Activated T-helper 17 cell treated with anti-CD3 and anti-CD28 coated beads, Interleukin-2, amount 50 U/mL, for 72 hours (primary cell): ENCODE measurements at places on chromosomes 3 and 15.

DNA sequence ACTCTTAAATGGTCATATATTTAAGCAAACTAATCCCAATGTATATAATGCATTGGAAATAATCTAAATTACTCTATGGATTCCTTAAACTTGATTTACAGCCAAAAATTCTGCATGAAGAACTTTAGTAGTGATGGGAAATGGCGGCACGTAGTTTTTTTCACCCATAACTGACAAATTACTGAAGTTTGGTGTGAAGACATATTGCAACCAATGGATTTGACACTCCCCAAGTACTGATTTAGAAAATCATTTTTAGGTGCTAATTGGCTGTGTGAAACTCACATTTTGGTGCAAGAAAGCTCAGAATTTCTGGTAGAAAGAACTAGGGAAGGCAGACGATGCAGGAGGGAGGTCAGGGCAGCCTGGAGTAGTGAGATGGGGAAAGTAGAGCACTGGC, 19.3 kb upstream of the TMEM108 start:
- H3K27me3 ChIP-seq: peaks cover 6% of the 10 kb centered on the region
- ATAC-seq: no peak
- no peak overlapping the region for H3K4me3 ChIP-seq
- H3K36me3 ChIP-seq: no peaks in the 10 kb centered on the region
- H3K27ac ChIP-seq: no peak overlapping the region

DNA sequence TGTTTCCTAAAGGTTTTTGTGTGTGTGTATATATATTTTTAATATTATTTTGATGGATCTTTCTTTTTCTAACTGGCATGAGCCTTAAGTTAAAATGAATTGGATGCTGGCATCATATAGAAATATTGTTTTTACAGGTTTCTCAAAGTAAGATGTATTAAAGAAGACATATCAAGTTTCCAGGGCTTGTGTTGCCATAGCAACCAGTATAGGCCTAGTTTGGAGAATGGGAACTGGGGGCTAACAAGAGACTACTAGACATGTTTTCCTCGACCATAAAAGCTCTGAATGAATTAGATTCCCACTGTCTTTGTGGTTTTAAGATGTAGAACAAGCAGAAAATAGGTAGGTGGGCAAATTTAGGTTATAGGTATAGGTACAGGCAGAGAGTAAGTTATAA, 771.4 kb downstream of the TUSC7 start:
- no peaks in the 10 kb centered on the region for H3K27me3 ChIP-seq
- no peak overlapping the region for H3K4me3 ChIP-seq
- no peak for ATAC-seq
- no peaks in the 10 kb centered on the region for H3K4me1 ChIP-seq
- no peaks in the 10 kb centered on the region for H3K36me3 ChIP-seq
- no peak overlapping the region for H3K27ac ChIP-seq

GRCh38 chr15:59722476-59722875, 33.4 kb upstream of the BNIP2 start:
- no peak overlapping the region for H3K27ac ChIP-seq
- no peaks in the 10 kb centered on the region for H3K4me1 ChIP-seq
- H3K36me3 ChIP-seq: no peaks in the 10 kb centered on the region
- no peak overlapping the region for H3K4me3 ChIP-seq

GRCh38 chr15:80494351-80494751, 90.2 kb downstream of the ARNT2 start:
- H3K36me3 ChIP-seq: no peaks in the 10 kb centered on the region
- no peak overlapping the region for H3K27ac ChIP-seq
- ATAC-seq: no peak
- H3K4me1 ChIP-seq: no peaks in the 10 kb centered on the region
- H3K4me3 ChIP-seq: no peak overlapping the region
- H3K27me3 ChIP-seq: peaks cover 33% of the 10 kb centered on the region

DNA sequence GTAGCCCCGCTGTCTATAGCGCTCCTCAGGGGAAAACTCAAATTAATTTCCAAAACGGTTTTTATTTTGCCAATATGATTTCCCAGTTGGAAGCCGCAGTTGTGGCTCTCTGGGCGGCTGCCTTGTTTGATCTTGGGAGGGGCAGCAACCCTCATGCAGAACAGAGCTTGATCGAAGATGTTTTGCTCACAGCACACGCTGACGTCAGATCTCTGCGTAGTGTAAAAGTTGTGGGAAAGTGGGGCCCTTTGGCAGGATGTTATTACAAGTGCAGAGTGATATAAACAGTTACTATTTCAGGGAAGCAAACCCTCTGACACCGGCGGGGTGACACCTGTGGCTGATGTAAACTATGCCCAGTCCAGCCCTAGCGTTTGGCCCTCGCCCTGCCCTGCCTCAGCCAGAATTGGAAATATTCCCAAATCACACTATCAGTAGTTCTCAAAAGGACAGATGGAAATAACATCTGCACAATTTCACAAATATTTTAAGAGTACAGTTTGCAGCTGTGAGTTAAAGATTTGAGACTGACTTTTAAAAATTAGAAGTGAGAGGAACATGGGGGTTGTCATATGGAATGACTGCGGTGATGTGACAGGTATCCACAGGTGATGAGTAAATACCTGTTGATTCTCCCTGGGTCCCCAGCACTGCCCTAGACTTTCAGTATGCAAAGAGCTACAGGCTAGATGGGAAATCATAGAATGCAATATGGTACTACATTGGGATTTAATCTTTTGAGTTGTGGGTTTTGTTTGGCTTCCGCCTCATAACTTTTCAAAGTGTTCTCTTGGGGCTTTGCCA, 1.7 kb downstream of the SYNM start:
- peaks cover 25% of the 10 kb centered on the region for H3K27me3 ChIP-seq
- peak overlapping the region; percentile 57 for H3K4me3 ChIP-seq
- H3K4me1 ChIP-seq: peaks cover 4% of the 10 kb centered on the region
- no peaks in the 10 kb centered on the region for H3K36me3 ChIP-seq

- no peak overlapping the region for H3K4me3 ChIP-seq
- no peaks in the 10 kb centered on the region for H3K4me1 ChIP-seq
- no peak overlapping the region for H3K27ac ChIP-seq
- H3K36me3 ChIP-seq: no peaks in the 10 kb centered on the region
Observed at GRCh38 chr15:57313134-57313483, 63.2 kb upstream of the CGNL1 start.

- no peaks in the 10 kb centered on the region for H3K36me3 ChIP-seq
- H3K27me3 ChIP-seq: no peaks in the 10 kb centered on the region
- peak overlapping the region; percentile 51 for H3K27ac ChIP-seq
- H3K4me3 ChIP-seq: no peak overlapping the region
- H3K4me1 ChIP-seq: peaks cover 8% of the 10 kb centered on the region
Observed at GRCh38 chr3:66336333-66336766, 115.5 kb downstream of the SLC25A26 start.

GRCh38 chr3:147311716-147312115, 94.6 kb downstream of the ZIC4 start:
- H3K4me1 ChIP-seq: no peaks in the 10 kb centered on the region
- no peak overlapping the region for H3K27ac ChIP-seq
- no peaks in the 10 kb centered on the region for H3K27me3 ChIP-seq
- H3K4me3 ChIP-seq: no peak overlapping the region
- no peaks in the 10 kb centered on the region for H3K36me3 ChIP-seq

GRCh38 chr15:66746231-66746605, 44.2 kb downstream of the SMAD6 start:
- no peak overlapping the region for H3K27ac ChIP-seq
- no peaks in the 10 kb centered on the region for H3K4me1 ChIP-seq
- no peak overlapping the region for H3K4me3 ChIP-seq
- no peak for ATAC-seq

DNA sequence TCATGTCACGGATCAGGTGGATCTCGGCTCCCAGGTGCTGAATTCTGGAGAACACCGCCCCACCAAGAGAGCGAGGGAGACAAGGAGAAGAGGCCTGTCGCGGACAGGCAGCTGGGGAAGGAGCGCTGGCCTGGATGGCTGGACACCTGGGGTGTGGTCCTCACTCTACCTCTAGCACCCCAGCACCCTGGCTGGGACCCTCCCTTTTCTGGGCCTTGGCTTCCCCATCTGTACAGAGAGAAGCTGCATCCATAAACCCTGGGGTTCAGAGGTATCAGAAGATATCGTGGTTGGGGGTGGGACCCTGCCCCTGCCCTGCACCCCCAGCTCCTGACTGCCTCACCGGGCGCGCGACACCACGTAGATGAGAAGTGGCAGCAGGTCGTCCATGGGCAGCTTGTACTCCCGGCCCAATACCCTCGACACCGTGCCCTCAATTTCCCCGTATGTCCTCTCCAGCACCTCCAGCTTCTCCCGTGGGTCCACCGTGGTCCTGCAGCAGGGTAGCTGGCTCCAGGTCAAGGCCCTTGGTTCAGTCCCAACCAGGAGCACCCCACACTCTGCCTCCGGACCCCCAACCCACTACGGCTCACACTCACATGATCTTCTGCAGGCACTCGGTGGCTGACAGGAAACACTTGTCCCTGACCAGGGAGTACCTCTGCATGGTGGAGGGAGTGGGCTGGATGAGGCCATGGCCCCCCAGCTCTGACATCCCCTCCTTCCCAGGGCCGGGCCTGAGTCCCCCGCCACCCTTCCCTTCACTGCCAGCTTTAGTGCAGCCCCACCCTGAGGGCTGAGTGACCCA, 21.7 kb downstream of the ALS2CL start:
- ATAC-seq: no peak
- H3K27ac ChIP-seq: peak overlapping the region; percentile 22
- no peak overlapping the region for H3K4me3 ChIP-seq
- H3K4me1 ChIP-seq: no peaks in the 10 kb centered on the region
- no peaks in the 10 kb centered on the region for H3K27me3 ChIP-seq

DNA sequence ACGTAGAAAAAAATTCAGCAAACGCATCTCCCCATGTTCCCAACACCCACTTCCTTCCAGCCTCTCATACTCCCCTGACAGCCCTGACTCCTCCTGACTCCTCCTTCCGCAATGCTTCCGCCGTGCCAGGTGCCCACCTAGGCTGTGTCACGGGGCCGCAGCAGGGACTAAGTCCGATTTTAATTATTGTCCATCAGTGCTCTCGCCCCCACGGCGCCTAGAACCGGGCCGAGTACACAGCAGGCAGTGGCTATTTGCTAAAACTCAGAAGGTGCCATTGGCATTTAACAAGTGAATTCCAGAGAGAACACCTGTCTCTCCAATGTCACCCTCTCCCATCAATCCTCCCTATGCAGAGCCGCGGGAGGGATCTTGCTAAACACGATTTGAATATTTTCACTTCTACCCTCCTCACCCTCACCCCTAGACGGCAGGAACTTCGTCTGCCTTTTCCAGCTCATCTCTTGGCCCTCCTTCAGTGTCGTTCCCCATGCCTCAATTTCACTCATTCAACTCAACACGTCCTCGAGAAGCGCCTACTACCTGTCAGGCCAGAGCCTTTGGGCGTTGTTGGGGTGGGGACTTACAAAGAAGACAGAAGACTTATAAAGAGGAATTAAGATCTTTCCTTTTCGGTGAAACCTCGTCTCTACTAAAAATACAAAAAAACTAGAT, 11.5 kb upstream of the SHF start:
- no peaks in the 10 kb centered on the region for H3K27me3 ChIP-seq
- H3K27ac ChIP-seq: no peak overlapping the region
- H3K36me3 ChIP-seq: peaks cover 6% of the 10 kb centered on the region
- H3K4me3 ChIP-seq: no peak overlapping the region

DNA sequence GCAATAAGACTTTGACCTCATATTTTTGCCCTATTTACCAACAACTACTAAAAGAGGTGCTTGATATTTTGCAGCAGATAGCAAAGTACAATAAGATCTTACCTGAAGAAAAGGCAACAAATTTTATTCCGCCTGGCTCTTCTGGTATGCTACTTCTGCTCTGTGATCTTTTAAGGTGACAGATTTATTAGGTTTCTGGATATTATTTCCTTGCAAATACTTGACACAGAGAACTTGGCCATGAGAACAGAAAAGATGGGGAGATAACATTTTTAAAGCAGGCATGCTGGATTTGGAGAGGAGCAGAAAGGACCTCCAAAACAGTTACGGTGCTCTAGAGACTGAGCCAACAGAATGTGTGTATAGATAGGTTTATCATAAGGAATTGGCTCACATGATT, 86.7 kb upstream of the RNF7 start:
- H3K27me3 ChIP-seq: peaks cover 5% of the 10 kb centered on the region
- H3K27ac ChIP-seq: no peak overlapping the region
- H3K4me1 ChIP-seq: no peaks in the 10 kb centered on the region

DNA sequence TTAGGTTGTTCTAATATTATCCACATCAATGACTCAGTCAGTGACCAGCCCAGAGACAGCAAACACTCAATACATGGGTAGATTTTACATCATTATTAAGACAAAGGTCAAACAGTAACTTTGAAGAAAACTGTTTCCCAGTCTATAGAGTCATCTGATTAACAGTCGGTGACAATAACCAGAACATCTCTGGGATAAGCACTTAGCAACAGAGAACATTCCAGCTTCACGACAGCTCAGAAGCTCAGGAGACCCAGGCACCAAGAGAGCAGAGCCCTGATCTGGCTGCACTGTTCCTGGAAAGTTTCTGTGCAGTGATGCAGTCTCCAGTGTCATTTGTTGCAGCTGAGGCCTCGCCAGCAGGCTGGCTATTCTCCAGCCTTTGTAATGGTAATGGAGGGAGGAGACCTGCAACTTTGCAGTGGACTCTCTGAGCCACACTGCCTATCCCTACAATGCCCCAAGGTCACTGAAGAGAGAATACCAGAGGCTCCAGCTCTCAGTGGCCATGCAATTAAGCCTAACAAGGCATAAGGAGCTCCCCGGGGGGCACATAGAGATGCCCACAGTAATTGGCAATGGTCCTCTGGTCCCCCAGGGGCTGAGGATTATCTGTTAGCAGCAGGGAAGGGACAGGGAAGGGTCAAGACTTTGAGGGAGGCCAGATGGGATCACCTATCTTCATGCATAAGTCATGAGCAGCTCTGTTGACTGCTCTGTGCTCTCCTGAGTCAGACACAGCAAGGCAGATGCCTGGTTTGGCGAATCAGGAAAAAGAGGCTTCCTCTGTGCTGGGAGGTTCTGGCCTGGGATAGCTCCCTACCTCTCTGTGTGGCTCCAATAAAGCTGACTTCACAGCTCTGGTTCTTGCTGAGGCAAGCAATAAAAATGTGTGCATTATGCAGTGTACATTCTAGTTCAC, 163.6 kb downstream of the CTNNB1 start:
- ATAC-seq: no peak
- H3K27me3 ChIP-seq: no peaks in the 10 kb centered on the region
- no peak overlapping the region for H3K4me3 ChIP-seq
- H3K4me1 ChIP-seq: no peaks in the 10 kb centered on the region
- H3K27ac ChIP-seq: no peak overlapping the region

GRCh38 chr3:154583086-154583634, 153.2 kb upstream of the GPR149 start:
- H3K27ac ChIP-seq: no peak overlapping the region
- no peak for ATAC-seq
- H3K4me1 ChIP-seq: no peaks in the 10 kb centered on the region
- no peak overlapping the region for H3K4me3 ChIP-seq

- no peaks in the 10 kb centered on the region for H3K36me3 ChIP-seq
- H3K4me1 ChIP-seq: peaks cover 41% of the 10 kb centered on the region
- no peaks in the 10 kb centered on the region for H3K27me3 ChIP-seq
- no peak for ATAC-seq
- H3K4me3 ChIP-seq: no peak overlapping the region
Observed at GRCh38 chr3:115789481-115789880, 166.2 kb downstream of the GAP43 start.
